ENCODE measurements at places on chromosomes 3 and 15. TPM values are rescaled to one million over a fixed set of nuclear protein-coding genes. Genes with fewer than 3 reads are reported as not detected.

ZDHHC19 gene
- total RNA-seq: 2.8 TPM

C3orf70 gene
- 2.9 TPM for total RNA-seq

WDR93 gene
- total RNA-seq: 0.32 TPM

BFSP2 gene
- total RNA-seq: not detected

NEK11 gene
- total RNA-seq: 5.7 TPM

IQCF5 gene
- not detected for total RNA-seq

DUOXA2 gene
- total RNA-seq: not detected

PROS1 gene
- total RNA-seq: 31.3 TPM

SLC22A13 gene
- 1.00 TPM for total RNA-seq

AMOTL2 gene
- 272 TPM for total RNA-seq

GOLGA6D gene
- total RNA-seq: not detected
